Activated naive CD4-positive, alpha-beta T cell treated with anti-CD3 and anti-CD28 coated beads, Interleukin-2, amount 50 U/mL, for 16 hours (primary cell): ENCODE measurements at places on chromosomes 6 and 20.

- DNase-seq: no peak
These were observed 13.6 kb upstream of the WFDC8 start for GRCh38 chr20:45592574-45593189.

DNA sequence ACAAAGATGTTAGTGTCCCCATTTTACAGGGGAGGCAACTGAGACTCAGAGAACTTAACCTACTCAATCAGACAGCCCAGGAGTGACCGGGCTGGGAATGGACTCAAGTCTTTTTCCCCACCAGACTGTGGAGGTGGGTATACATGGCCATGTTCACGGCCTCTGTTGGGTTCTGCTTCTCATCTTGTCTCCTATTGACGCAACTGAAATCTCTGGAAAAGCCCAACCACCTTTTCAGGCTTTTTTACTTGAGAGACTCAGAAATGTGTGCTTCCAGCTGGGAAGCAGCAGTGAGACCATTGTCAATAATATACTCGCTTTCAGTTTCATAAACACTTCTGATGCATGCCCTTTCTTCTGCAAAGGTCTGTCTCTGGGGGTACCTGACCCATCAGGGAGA, 70.7 kb downstream of the SOBP start:
- no peak for DNase-seq

GRCh38 chr6:88666901-88667300, 296.5 kb downstream of the RNGTT start:
- DNase-seq: no peak

DNA sequence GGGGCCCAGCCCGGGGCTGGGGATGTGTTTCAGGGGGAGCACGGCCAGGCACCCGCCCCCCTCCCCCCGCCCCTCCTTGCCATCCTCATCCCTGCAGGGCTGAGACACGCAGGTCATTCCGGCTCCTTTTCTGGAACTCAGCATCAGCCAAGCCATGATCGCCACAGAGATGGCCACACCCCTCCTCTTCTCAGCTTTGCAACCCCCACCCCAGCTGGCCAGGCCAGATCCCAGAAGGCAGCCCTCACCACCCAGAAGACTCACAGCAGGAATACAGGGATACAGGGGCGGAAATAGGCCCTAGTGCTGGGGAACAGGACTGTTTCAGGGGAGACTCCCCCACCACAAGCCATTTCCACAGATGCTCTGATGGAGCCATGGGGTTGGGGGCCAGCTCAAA, 33.5 kb downstream of the YTHDF1 start:
- no peak for DNase-seq

DNA sequence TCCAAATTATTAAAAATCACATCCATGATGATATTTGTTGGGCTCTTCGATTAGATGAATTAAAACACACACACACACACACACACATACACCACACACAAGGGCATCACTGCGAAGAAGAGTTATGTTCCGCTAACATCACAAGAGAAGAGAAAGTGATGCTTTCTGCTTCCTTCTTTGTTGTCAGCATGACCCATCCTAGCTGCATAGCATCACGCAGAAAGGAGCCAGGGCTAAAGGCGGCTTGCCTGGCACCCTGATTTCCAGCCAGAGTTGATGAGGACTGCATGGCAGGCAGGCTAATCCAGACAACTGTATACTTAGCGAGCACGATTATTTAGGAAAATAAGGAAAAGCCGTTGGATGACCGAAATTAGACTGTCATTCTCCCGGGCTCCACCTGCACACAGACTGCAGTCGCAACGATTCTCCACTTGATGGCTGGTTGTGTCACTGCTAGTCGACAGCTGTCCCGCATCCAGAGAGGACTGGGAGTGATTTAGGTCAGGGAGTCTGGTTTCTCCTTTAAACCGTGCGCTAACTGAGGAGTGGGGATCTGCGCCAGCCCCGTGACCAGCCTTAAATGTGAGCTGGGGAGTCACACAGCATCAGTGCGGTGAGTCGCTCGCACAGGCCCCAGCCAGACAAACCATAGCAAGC, 70.6 kb upstream of the SOX4 start:
- DNase-seq: no peak

- no peak for DNase-seq
These were observed 36.2 kb upstream of the PLCB1 start for GRCh38 chr20:8095648-8096572.

DNA sequence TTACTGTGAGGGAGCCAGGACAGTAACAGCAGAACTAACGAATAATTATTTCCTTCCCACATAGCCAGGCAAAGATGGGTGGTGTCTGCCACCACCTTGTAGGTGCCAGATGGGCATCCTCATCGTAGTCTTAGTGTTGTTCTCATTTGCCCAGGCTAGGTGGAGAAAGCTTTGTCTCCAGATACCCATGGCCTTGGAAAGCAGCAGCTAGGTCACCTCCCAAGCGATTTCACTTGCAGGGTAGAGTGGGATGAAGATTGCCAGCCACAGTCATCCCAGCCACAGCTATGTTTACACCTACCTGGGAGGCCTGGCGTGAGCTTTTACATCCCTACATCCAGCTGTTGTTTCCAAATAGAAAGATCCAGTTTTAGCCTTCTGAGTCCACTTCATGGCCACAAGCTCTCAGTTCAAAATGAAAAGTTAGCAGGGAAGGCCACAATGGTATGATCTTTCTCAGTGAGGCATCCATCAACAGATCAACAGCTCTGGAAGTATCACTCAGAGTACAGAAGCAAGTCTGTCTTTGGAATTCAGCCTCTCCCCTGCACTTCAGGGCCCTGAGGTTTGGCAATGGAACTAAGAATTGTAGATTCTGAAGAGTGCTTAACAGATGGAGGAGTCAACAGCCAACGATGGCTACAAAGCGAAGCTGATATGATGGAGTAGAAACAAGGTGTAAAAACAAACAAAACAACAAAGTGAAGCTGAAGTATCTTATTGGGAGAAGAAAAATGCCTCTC, 11.0 kb upstream of the SNRPC start:
- DNase-seq: no peak

DNA sequence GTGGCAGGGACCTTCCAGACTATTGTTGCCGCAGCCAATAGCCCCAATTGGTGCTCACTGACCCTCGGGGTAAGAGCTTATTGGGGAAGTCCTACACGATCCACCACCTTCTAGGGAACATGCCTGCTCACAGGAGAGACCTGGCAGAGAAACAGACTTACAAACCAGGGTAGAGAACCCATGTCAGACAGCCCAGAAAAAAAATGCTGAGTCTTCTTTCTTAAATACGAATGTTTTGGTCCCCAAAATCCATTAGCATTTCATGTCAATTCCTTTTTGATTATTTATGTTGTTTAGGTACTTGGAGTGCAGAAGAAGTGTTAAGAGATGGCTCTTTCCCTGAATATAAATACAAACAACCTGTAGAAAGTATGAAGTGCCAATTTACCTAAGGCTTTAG, 84.9 kb upstream of the PDE10A start:
- no peak for DNase-seq

DNA sequence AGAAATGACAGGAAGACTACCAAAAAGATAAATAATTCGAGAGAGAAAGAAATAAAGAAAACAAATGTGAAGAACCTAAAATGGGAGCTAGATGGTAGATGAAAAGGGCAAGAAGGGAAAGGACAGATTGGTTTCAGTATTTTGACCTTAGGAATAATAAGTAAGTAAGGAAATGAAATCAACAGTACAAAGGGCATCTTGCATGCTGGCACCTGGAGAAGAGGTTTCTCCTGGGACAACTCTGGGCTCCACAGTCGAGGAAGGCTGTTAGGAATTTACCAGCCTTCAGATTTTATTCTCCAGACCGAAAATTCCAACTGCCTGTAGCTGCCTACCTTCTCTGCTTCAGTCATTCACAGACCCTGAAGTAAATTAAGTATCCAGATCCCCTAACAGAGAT, 80.5 kb downstream of the SMLR1 start:
- DNase-seq: no peak

GRCh38 chr6:111276736-111277135, 189.4 kb downstream of the SLC16A10 start:
- no peak for DNase-seq

- DNase-seq: no peak
These were observed 51.9 kb upstream of the NFATC2 start for GRCh38 chr20:51594236-51595057.

DNA sequence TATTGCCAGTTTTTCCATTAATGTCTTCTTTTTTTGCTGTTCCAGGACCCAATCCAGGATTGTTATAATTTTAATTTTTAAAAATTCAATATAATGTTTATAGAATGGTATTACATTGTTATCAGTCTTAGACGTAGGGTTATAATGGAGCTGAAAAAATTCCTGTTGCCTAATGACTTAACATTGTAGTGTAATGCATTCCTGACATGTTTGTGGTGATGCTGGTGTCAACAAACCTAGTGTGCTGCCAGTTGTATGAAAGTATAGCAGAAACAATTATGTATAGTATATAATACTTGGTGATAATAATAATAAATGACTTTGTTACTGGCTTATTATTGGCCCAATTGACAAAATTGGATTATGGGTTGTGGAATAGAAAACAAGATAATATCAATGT, 30.4 kb downstream of the KIZ start:
- DNase-seq: no peak

DNA sequence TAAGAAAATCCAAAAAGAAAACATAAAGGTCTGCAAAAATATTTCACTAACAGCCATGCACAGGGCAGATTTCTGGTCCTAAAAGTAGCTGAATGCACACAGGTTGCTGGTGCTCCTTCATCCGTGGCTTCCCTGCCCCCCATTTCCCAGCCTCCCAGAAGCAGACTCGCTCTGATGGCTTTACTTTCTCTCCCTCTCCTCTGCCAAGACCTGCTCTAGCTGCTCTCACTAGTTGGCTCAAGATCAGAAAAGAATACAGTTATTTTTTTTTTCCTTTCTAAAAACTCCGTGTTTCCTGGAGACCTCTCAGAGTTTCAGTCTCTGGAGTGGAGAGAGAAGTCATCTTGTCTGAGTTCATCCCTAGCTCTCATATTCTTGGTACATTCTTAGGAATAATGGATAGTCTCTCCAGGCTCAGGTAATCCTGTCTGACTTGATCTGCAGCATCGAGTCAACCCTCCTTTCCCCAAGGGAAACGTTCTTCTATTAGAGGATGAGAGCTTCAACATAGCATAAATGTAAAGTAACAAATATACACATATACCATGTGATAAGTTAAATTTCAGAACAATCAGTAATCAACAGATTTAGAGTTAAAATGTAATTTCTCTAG, 214.2 kb downstream of the TBC1D7 start:
- no peak for DNase-seq

GRCh38 chr20:47127999-47128398, 228.5 kb downstream of the ZMYND8 start:
- DNase-seq: no peak

DNA sequence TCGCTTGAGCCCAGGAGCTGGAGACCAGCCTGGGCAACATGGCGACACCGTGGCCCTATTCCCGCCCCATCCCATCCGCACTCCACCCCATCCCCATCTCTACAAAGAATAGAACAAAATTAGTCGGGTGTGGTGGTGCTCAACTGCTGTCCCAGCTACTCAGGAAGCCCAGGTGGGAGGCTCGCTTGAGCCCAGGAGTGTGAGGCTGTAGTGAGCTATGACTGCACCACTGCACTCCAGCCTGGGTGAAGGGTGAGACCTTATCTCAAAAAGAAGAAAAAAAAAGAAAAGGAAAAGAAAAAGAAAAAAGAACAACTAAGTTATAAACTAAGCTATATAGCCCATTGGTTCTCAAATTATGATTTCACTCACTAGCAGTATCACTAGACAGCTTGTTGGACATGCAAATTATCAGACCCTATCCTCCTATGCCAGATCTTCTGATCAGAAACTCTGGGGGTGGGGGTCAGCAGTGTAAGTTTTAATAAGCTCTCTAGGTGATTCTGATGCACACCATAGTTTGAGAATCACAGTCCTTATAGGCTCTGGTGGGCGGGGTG, 491 bp upstream of the ITCH start:
- no peak for DNase-seq

- no peak for DNase-seq
These were observed 13.2 kb downstream of the HDGFL1 start for GRCh38 chr6:22582417-22583205.

GRCh38 chr20:62238569-62239277, 402 bp downstream of the OSBPL2 start:
- no peak for DNase-seq

DNA sequence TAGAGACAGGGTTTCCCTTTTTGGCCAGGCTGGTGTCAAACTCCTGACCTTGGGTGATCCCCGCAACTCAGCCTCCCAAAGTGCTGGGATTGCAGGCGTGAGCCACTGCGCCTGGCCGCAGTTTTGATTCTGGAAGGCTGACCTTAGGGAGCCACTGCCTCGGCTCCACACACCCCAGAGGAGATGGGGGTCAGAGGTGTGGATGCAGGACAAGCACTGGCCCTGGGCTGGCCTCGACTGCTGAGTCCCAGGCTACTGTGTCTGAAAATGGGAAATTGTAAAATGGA, 1.5 kb downstream of the ZBP1 start:
- no peak for DNase-seq

DNA sequence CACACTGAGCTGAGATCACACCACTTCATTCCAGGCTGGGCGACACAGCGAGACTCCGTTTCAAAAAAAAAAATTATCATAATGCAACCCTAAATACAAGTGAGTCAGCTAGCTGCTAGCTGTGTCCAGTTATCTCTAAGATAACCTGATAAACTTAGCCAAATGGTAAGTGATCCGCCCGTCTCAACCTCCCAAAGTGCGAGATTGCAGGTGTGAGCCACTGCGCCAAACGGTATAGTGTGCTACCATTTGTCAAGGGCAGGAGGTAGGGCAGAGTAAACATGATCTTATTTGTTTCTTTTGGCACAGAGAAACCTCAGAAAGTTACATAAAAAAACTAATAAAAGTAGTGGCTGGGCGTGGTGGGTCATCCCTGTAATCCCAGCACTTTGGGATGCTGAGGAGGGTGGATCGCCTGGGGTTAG, 4.7 kb upstream of the C6orf132 start:
- no peak for DNase-seq

DNA sequence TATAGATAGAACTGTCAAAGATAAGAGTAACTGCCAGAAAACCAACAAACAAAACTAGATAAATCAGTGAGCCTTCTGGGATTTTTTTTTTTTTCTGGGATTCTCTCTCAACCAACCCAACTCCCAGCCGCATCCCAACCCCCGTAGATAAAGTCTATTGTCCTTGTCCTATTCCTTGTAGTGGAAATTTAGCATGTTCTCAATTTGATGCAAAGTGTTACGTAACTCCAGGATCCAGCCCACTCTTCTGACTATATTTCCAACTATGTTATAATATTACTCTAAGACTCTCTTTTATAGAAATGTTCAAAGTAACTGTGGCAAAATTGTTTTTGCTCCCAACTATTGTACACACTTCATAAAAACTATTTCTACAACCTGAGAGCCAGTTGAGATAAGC, 15.4 kb upstream of the CDYL start:
- no peak for DNase-seq
